Fibroblast of lung (primary cell): ENCODE measurements at places on chromosomes 12 and 14.

DNA sequence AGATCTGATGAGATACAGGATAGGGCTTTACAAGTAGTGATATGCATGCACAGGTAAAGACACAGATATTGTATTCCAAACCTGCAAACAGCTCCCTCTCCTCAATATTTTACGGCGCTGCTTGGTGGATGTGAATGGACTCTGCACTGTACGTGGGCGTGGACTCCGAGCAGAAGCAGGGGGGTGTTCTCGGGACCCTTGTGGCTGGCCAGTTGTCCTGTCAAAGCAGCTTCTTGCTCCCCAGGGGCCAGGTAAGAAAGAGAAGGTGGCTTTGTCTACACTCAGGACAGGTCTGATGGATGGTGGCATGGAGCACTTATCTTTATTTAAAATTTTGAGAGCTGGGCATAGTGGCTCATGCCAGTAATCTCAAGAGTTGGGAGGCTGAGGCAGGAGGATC is 29.5 kb upstream of the CLMN start:
- no peak for DNase-seq

- DNase-seq: no peak
These were observed 122.7 kb upstream of the SLCO1C1 start for GRCh38 chr12:20572451-20572850.

DNA sequence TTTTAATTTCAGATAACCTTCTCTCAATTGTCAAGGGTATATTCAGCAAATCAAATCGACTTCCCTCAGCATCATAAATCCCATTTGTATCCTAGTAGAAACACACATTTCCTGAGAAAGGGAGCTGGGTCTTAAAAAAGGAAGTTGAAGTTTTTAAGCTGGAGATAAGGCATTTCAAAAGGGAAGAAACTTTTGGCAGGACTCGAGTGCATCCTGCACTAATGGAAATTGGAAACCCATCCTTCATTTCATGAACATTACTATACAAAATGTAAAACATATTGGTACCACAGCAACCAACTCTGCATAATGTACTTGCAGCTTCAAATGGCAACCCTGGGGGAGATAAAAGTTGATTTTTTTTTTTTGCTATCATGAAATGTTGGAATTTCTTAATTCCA is 23.7 kb upstream of the TMCC3 start:
- no peak for DNase-seq

DNA sequence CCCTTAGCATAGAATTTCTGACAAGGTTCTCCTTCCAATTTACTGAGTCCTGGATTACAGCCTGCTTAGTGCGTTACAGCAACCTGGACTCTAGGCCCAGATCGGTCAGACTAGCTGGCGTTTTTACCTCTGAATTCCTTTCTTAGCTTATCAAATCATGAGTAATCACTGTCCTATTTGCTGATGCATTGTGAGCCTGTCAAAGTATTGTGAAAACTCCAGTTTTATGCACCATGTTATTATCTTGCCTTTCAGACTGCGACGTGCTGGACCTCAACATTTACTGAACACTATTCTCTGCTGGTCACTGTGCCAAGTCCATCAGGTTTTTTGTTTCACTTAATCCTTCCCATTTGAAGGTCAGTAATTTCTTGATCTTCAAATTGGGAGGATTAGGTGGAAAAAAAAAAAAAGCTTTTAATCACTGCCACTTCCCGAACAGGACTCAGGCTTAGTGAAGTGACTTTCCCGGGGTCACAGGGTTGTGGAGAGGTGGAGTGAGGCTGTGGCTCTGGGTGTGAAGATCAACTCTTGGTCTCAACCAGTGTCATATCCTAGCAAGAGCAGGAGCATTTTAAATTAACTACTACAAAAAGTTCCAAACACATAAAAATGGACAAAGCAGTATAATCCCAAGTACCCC is 31.2 kb downstream of the FBXO21 start:
- DNase-seq: no peak

DNA sequence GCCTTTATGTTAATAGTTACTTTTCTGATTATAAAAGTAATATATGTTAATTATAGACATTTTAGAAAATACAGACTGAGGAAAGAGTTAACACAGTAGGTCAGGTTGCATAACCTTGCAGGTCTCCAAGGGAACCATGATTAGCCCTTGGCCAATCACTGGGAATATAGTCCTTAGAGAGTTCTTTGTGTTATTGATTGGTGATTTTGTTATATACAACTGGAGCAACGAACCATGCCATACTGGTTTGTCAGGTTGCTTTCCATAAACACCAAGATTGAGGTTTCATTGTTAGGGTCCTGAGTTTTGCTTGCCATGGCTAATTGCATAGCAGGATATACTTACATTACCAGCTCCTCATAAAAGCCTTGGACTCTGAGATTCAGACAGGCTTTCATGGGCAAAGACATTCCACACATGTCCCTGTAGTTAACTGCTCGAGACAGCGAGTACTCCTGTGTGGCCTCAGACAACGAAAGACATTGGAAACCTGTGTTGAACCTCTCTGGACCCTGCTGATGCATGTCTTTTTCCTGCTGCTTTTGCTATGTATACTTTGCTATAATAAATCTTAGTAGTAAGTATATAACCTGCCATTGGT is 33.7 kb downstream of the MAPK1IP1L start:
- DNase-seq: no peak

DNA sequence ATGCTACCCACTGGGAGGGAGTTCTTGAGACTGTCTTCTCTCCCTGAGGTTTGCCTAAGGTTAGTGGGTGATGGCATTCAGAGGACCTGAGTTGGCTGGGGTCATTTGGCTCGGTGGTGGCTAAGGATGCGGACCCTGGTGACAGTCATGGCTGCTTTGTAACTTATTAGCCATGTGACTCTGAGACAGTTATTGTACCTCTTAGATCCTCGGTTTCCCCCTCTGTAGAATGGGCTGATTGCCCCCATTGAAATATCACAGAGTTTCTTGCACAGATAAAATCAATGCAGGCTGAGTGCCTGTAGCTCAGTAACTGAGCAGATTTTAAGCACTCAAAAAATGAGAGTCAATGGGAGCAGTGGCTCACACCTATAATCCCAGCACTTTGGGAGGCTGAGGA is 96.7 kb upstream of the MED13L start:
- DNase-seq: no peak

- peak; percentile 94 for DNase-seq
These were observed 141.0 kb upstream of the LMNTD1 start for GRCh38 chr12:25694072-25694471.

DNA sequence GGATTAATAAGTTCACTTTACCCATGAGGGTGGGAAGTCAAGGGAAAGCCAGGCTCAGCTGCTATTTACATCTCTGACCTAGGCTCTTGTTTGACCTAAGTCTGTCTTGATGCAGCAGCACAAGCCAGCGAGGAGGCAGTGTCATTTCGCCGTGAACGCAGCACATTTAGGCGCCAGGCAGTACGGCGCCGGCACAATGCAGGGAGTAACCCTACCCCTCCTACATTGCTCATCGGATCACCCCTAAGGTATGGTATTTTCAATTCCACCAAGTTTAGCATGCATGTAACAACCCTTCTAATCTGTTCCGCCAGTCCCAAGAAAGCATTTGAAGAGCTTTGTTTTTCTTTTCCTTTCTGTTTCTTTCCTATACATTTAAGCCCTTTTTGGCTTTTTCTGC is 81.2 kb downstream of the PCNX1 start:
- DNase-seq: no peak

DNA sequence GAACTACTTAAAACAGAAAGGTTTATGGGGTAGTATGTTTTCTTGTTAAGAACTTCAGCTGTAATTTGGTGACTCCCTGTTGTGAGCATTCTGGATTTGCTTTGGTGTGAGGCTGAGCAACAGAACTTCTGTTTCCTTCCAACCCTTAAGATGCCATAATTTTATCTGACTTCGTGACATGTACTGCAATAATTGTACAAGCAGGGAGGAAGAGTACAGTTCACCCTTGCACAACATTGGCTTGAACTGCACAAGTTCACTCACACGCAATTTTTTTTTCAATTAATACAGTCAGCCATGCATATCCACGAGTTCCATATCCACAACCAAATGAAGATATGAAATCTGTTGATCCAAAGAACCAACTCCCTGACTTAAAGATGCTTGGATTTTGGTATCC is 42.9 kb upstream of the ANKS1B start:
- DNase-seq: no peak

DNA sequence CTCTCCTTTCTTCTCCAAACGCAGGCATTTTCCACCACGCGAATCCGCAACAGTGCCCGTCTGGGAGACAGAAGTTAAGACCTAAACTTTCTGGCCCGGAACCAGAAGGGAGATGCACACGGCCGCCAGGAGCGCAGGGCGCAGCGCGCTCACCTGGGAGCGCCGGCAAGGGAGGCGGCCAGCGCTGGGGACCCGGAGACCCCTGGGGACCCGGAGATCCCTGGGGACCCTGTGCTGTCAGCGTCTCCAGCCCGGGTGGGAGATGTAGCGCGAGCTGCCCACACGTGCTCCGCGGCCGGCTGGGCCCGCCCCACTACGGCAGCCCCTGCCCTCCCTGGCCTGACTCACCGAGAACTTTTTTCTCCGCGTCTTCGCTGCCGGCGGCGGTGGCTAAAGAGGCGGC is 620 bp downstream of the YBX3 start:
- peak; percentile 59 for DNase-seq

GRCh38 chr12:2540535-2540941 is 254.2 kb upstream of the FKBP4 start:
- DNase-seq: no peak

GRCh38 chr14:90809530-90810312 is 6.5 kb downstream of the TTC7B start:
- no peak for DNase-seq

DNA sequence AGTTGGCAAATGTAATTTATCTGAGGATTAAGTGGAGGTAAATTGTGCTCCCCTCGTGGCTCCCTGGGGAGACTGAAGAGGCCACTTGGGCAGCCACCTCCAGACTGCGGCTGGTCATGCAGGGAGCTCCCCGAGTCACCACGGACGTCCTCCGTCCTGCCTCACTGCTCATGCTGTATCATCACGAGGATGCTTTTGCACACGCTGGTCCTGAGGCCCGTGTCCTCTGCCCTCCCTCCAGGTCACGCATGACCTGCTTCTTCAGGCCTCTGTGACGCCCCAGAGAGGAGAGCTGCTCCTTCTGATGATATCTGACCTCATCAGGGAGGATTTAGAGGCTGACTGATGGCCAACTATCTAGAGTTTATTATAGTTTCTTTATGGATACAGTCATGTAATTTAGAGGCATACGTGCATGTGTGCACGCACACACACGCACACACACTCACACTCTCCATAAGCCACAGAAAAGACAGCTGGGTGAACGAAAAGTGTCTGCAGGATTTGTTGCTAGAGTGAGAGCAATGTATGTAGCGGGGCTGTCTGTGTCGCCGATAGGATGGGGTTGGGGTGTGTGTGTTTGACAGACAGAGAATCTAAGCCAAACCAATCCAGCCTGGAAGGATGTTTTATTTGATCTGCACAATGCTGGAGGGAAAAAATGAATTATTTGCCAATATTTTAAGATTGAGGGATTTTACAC is 160.0 kb downstream of the ADGRD1 start:
- DNase-seq: no peak

DNA sequence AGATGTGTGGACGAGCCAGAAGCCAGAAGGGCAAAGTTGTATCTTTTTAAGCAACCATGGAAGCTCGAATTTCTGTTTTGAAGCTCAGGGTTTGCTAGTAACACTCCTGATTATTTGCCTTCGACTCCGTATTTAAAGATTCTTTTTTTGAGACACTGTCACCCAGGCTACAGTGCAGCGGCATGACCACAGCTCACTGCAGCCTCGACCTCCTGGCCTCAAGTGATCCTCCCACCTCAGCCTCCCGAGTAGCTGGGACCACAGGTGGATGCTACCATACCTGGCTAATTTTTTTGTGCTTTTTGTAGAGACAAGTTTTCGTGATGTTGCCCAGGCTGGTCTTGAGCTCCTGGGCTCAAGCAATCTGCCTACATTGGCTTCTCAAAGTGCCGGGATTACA is 18.7 kb upstream of the OASL start:
- DNase-seq: no peak

DNA sequence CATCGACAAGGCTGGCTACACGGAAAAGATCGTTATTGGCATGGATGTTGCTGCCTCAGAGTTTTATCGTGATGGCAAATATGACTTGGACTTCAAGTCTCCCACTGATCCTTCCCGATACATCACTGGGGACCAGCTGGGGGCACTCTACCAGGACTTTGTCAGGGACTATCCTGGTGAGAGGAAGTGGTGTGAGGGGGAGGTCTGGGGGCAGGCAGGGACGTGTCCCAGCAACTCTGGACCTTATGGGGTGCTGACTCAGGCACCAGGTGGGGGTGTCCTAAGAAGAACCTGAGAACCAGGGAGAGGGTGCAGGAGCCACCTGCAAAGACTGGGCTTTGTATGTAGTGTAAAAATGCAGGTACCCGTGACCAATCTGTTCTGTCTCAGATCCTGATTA is 5.2 kb downstream of the ENO2 start:
- DNase-seq: no peak

DNA sequence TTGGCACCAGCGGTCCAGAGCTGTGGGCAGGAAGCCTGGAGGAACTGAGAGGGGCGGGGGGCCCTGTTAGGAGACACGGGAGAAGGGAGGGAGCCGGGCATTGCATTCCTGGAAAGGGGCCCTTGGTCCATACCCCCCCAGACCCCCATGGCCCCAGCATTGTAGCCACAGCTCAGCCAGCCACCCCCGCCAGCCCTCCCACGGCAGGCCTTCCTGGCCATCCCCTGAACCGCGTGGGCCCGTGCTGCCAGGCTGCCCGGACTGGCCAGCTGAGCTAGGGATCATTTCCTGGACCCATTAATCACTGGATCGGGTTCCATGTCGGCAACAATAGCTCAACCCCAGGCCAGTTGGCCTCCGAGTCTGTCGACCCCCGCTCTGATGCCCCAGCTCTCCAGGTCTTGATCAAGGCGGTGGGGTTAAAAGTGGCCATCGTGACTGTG is 39.8 kb upstream of the DIO3 start:
- DNase-seq: no peak

GRCh38 chr12:48601013-48601756 is 31.3 kb upstream of the LALBA start:
- DNase-seq: peak; percentile 8

DNA sequence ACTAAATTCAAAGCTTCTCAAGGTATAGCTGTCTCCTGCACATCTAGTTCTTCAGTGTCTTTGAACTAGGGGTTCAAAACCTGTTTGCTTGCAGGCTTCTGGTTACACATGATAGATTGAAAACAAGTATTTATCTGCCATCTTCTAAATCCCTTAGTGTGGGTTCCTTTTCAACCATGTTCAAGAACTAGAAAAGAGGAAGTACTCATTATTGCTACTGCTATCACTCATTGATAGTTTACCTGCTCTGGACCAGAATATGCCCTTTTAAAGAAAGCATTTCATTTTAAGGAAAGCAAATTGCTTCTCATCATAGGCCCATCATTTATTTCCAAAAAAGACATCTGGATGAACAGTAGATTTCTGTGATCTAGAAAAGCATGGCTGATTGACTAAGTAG is 37.1 kb upstream of the VSX2 start:
- DNase-seq: no peak

DNA sequence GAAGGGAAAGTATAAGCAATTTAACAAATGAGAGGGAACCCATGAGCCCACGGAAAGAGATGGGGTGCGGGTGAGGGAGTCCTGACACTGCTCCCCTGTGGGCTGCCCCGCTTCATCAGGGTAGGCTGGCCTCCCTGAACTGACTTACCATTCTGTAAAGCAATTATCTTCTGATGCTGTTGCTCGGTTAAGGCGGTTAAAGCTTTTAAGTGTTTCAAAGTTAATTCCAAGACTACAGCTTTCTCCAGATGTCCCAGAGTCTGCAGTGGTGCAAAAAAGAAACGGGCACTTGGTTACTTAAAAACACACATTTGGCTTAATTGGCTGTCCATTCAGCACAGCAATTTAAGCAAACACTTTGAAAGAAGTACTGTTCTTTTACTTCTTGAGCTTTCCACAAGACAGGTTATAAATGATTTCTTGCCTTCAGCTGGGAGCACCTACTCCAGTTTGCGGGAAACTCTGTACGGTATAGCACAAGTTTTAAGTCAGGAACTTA is 1.3 kb downstream of the BHLHE41 start:
- DNase-seq: peak; percentile 39
